Amniotic epithelial cell (primary cell): ENCODE measurements at places on chromosomes 12 and 14.

DNA sequence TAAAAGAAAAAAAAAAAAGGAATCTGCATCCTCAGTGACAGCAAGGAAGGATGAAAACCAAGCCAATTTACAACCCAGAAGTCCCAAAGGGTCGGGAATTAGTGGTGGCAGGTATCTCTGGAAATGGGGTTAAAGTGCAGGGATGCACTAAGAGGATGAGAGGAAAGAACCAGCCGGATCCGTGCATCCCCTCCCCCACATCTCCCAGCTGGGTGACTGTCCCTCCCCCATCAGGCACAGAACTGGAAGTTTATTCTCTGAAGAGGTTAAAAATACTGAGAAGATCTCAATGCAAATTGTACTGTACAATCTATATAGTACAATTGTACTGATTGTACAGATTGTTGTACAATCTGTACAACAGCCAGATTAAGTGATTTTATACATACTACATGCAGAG, 15.4 kb downstream of the CLMN start:
- DNase-seq, result no peak

DNA sequence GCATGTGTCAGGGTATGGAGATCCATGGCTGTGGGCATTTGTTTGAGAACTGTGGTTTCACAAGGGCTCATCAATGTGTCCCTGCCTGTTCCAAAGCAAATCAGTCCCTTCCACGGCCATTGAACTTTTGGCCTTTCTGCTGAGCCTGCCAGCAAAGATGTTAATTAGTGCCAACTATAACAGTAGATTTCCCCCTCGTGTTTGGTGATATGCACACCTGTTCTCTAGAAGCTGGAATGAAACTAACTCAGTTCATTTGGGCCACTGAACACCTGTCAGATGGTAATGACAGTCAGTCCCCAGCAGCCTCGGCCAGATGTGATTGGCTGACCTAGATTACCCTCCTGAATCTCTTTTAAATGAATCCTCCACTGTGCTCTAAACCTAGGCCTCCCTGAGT, 43.2 kb downstream of the IRAK3 start:
- DNase-seq, result no peak

DNA sequence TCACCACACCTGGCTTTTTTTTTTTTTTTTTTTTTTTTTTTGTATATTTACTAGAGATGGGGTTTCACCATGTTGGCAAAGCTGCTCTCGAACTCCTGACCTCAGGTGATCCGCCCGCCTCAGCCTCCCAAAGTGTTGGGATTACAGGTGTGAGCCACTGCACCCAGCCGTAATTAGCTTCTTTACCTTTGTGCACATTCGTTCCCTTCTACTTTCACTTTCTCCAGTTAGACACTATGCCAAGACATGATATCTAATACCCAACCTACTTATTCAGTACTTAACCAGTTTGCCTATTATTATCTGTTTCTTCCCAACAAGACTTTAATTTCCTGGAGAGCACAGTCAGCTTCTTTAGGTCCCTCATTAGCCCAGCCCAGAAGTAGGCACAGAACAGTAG, 5.3 kb downstream of the STYK1 start:
- no peak for DNase-seq

GRCh38 chr14:55840821-55841220, 260.8 kb downstream of the KTN1 start:
- DNase-seq, result no peak

DNA sequence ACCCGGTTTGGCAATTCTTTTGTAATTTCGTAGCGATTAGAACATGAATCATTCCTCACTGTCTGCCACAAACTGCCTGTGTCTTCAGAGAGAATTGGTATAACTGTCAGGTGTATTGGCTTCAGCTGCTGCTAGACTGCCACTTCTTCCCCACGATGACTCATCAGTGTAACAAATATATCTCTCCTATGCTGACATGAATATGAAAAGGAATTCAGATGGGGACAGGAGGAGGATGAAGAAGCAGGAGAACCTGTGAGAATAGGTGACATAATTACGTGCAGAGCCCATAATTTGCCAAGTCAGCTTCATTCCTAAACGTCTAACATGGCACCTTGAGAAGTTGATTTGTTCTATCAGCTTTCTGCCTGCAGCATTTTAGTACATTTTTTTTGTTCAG, 64.9 kb downstream of the FRMD6 start:
- no peak for DNase-seq

DNA sequence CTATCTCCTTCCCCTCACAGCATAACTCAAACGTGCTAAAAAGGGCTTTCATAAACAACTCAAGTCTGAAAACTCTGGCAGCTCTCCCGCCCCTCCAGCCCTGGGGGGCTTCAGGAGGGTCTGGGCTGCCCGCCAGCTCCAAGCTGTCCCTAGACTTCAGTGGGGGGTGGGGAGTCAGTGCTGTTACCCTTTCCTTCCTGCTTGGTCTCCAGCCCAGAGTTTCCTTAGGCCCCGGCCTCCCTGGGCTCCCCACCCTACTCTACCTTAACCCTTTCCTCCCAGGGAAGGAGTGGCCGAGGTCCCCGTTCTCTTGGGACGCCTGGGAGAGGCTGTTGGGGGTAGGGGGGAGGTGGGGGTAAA, 530 bp upstream of the NYNRIN start:
- no peak for DNase-seq

DNA sequence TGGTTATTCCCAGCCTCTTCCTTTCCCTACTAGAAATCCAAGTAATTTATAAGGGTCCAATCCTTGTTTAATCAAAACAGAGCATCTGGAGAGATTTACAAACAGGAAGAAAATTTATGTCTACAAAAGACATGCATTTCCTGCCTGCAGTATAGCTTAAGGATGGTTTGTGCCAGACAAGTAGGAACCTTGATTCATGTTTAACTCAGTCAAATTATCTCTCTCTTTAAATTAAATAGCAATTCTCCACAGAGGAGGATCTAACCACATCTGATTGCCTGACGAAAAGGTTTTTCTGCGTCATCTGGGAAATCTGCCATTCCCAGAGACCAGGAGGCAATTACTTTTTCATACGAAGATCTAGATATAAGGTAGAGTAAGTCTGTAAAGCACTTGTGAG, 105.2 kb downstream of the ZFC3H1 start:
- peak; percentile 64 for DNase-seq

GRCh38 chr12:32302218-32303173, 96.9 kb upstream of the FGD4 start:
- peak; percentile 29 for DNase-seq

- no peak for DNase-seq
Measured at GRCh38 chr14:72615451-72616121, 278.3 kb downstream of the DPF3 start.

DNA sequence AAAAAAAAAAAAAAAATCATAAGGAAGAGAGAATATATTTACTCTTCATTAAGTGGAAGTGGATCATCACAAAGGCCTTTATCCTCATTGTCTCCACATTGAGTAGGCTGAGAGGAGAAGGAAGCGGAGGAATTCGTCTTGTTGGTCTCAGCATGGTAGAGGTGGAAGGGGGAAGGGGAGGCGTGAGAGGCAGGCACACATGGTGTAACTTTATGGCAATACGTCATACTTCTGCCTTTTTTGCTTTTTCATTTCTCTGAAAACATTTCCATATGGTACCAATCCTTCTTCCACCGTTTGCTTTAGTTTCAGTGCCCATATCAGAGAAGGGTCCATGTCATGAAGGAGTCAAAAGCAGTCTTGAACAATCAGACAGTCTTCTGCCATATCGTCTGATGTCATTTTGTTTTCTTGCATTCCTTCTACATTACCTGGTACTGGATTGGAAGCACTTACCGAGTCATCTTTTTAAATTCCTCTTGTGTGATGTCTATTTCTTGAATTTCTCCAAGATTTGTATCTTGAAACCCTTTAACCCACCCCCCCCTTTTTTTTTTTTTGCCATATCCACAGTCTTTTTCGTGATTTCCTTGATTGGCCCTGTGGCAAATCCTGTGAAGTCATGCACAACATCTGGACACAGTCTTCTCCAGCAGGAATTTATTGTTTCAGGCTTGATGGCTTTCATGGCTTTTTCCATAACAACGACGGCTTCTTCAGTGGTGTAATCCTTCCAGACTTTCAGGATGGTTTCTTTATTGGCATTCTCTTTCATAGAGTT, 8.9 kb downstream of the FUT8 start:
- peak; percentile 71 for DNase-seq

DNA sequence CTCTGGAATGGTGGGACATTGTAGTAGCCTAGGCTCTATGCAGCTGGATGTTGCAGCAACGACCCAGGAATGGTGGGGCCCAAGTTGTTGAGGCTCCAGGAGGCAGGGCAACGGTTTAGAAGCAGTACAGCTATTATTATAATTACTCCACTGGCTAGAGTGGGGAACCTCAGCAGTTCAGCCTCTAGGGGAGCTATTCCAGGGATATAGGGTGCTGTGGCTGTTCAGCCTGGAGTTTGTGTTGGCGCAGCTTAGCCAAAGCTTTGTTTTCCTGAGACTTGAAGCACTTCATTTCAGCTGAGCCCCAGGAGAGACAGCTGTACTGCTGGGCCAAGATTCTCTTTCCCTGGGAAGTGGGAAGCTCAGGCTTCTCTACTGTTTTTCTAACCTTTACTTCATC, 1023.0 kb upstream of the ATXN7L3B start:
- DNase-seq, result no peak

DNA sequence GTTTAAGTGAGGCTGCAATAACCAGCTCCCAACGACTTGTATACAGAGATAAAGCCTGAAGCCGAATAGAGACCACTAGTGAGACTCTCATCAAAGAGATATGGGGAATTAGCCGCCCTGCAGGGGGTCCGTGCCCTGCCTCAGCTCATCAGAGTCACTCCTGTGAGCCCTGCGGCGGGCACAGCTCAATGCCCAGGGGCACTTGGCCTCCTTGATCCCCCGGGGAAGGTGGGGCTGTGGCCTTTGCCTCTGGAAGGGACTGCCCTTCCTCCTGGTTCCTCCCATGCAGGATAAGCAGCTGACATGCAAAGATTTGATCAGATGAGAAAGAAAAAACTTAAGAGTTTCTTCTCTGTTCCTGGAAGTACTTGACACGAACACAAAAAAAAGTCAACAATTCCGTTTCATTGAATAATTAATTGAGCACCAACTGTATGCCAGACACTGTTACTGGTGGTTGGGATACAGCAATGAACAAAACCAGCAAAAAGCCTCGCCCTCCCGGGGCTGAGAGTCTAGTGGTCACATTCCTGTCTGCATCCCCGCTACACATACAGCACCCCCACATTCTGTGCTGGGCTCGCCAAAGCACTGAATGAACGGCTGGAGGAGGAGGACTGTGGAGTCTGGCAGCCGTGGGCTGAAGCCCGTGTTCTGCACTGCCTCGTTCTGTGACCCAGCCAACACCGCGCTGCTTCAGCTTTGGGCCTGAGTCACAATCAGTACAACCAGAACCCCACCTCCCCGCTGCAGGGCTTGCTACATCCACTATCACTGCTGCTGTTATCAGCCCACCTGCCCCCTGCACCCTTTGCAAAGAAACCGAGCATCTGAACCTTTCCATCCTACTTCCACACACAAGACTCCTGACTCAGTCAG, 10.3 kb downstream of the TTC7B start:
- DNase-seq, result peak; percentile 63

DNA sequence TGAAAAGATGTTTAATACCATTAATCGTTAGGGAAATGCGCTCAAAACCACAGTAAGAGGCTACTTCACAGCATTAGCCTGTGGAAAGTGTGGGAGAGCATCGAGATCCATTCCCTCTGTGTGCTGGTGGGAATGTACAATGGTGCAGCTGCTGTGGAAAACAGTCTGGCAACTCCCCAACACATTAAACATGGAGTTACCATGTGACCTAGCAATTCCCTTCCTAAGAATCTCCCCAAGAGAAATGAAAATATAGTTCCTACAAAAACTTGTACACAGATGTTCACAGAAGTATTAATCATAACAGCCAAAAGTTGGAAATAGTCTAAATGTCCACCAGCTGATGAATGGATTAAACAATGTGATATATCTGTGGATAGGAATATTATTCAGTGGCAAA, 23.8 kb downstream of the MLXIP start:
- DNase-seq, result no peak

DNA sequence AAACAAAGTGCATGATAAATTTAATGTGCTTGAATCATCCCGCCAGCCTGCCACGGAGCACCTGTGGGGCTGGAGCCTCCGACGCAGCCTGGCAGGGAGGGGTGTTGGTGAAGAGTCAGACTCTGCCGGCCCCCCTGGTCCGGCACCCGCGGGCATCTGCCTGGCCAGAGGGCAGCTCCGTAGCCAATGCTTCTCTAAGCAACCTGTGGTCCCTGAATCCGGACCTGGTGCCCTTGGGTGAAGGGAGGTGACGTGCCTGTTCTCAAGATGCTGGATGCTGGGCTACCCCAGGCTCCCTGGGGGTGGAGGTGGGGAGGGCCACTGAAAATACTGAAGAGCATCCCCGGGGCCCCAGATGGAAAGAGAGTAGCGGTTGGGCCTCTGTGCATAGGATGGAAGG, 158.6 kb upstream of the C14orf180 start:
- no peak for DNase-seq

DNA sequence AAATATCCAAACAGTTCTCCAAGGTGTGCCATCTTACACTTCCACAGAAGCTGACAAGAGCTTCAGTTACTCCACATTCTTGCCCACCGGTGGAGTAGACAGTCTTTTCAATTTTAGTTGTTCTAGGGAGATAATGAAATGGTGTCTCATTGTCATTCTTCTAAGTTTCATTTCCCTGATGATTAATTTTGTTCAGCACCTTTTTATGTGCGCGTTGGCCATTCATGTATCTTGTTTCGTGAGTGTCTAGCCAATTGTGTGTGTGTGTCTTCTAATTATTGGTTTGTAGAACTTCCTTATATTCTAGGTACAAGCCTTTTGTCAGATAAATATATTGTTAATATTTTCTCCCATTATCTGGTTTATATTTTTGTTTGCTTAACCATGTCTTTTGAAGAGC, 63.1 kb downstream of the GLT1D1 start:
- no peak for DNase-seq

GRCh38 chr14:103334644-103335622, 896 bp downstream of the EIF5 start:
- DNase-seq, result peak; percentile 57

DNA sequence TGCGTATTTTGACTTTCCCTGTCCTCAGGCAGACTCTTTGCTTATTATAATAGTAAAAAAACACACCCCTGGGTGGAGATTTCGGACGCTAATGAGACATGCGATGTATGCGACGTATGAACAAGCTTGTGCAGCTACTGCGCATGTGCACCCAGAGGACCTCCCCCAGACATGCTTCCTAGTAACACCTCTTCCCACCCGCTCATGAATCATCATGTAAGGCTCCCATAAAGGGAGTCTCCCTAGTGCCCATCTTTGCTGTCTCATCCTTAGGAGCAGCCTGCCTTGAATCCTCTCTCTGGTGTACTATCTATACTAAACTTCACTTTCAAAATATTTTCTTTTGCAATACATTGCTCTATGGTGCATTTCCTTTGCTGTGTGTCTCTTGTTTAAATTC, 210.1 kb downstream of the TMEM132D start:
- no peak for DNase-seq

- peak; percentile 13 for DNase-seq
Measured at GRCh38 chr12:62522984-62523383, 56.4 kb downstream of the MON2 start.

DNA sequence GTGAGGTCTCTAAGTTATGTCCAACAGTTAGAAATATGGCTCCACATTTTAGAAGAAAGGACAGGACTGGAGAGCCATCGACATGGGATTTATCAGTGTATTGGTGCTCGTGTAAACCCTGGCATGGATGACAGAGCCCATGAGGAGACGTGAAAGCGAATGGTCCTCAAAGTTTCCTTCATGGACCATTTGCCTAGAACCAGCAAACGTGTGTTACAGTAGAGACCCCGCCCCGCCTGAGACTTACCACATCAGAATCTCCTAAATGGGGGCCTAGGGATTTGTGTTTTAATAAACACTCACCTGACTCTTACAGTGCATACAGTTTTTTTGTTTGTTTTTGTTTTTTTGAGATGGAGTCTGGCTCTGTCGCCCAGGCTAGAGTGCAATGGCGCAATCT, 12.2 kb downstream of the EVL start:
- DNase-seq, result no peak
